Iris pigment epithelial cell (primary cell): ENCODE measurements at places on chromosomes 16 and 17.

- no peak for DNase-seq
Observed at GRCh38 chr17:75895370-75896155, 1.2 kb downstream of the TRIM65 start.

DNA sequence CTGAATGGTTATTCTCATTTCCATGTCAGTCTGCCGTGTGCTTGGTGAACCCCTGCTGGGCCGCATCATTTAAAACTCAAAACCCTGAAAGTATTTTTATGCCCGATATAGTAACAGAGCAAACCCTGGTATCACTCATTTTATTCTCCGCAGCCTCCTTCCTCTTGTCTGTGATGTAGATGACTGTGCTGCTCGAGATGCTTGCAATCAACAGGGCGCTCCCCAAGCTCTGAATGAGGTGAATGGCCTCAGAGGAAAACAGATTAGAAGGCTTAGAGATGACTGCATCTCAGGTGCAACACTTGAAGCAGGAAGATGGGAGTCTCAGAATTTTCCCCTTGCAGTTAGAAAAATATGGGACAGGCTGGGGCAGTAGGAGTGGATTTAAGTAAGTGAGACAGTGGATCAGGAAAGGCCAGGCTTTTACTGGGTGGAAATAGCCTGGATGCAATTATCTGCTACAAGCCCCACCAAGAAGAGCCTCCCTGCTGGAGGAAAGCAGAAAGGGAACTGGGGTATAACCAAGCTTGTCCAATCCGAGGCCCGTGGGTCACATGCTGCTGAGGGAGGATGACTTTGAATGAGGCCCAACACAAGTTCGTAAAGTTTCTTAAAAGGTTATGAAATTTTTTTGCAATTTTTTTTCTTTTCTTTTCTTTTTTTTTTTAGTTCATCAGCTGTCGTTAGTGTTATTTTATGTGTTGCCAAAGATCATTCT, 166.9 kb downstream of the CDH13 start:
- DNase-seq: peak; percentile 9

- DNase-seq: peak; percentile 18
Observed at GRCh38 chr17:28204751-28205150, 114.2 kb upstream of the TMEM97 start.

GRCh38 chr16:80466024-80466987, 74.5 kb upstream of the DYNLRB2 start:
- DNase-seq: peak; percentile 38

DNA sequence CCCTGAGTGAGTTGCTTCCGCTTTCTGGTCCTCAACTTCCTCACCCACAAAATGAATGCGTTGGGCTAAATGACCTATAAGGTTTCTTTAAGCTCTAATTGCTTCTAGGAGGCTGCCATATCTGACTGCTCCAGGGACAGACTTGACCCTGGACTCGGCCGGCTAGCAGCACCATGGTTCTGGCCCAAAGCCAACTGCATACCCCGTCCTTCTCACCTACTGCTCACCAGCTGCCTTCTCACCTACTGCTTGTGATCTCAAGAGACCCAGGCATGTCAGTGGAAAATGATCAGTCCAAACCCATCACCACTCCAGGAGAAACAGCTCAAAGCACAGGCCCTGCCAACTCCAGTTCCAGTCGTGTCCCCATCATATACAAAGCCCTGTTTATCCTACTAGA, 124.3 kb upstream of the IRX5 start:
- DNase-seq: no peak

DNA sequence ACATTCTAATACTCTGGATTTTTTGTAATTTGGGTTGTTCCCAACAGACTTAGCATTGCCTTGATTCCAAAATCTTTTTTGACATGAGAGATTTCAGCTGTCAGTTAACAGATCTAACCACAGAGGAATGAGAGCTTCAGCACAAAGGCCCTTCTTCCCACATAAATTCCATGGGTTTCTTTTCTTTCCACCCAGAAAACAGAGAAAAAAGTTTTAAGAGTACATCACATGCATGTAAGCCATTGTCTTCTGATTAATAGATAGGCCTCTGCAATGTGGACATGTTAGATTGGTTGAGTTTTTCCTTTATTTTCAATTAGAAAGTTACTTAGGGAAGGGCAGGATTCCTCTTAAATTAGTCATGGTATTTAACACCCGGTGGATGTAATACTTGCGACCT, 939 bp downstream of the MYH8 start:
- DNase-seq: no peak

GRCh38 chr17:81394921-81395599, at the start of gene BAHCC1:
BAHCC1 (plus strand) TSS chr17:81395457; CDS start chr17:81399740, 4,283 bp downstream.
- peak; percentile 100 for DNase-seq

GRCh38 chr17:32971171-32971570, 20.5 kb upstream of the SPACA3 start:
- peak; percentile 10 for DNase-seq
